SHP77 treated with DMSO at 0.1 percent for 48 hours (cell line): ENCODE measurements at places on chromosomes 3 and 15.

DNA sequence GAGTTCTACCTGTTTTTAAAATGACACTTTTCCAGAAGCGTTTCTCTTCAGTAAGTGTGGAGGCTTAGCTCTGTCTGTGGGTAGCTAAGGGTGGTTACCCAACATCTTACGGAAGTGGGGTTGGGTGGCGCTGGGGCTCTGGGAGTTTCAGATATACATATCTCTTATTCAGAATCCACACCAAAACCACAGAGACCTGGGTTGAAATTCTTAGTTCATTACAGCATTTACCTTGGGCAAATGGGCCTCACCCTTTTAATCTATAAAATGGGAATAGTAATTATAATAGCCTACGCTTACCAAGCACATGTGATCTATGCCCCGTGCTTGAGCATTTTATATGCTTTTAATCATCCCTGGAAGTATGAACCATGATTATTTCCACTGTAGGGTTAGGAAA, 9.4 kb downstream of the PTPRG start:
- DNase-seq, result no peak

DNA sequence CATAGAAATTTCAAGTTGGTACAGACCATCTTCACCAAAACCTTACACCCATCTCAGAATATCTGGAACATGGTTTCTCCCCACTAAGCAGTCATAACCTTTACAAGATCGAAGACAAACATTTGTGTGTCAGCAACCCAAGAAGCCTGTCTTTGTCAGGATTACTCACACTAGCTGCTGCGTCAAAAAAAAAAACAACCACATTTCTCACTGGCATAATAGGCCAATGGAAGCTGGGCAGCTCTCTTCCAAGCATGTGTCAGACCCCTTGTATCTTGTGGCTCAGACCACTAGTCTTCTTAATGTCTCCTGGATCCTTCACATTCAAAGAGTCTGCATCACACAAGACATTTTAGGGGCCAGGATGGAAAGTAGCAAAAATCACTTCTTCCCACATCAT, 266.9 kb upstream of the IGF1R start:
- DNase-seq, result no peak

- no peak for DNase-seq
Measured at GRCh38 chr3:113535898-113536297, 3.5 kb downstream of the SIDT1 start.

- no peak for DNase-seq
Measured at GRCh38 chr15:36175741-36176291, 403.6 kb upstream of the CDIN1 start.

GRCh38 chr3:69510481-69511030, 124.7 kb upstream of the FRMD4B start:
- no peak for DNase-seq

- no peak for DNase-seq
Measured at GRCh38 chr3:152524198-152525140, 255.7 kb downstream of the MBNL1 start.

DNA sequence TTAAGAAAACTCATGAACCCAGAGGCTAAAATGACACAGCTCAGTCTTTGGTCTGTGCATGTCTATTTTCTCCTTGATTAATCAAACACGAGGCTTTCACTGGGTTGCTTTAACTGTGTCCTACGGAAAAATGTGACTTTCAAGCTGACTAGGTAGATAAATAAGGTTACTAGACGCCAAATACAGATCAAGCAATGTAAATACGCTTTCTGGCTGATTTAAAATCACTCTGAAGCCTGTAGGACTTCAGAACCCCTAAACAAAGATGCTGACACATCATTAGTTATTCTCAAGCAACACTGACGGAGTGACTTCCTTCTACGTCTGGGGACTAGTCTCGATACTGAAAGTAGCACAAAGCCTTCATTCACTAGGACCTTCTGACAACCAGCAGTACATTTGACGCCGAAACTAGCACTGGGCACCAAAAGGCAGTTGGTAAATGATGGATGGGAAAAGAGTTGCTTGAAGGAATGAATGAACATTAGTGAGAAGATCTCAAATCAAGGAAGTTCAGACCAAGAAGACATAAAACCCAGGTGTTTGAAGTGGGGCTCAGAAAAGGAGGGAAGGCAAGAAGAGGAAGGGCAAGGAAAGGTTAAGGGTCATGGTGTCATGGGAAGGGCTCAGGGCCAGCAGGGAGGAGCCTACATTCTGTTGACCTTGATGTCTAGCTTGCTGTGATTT, 67.1 kb upstream of the CDV3 start:
- DNase-seq, result no peak

GRCh38 chr3:150327678-150328653, 80.1 kb upstream of the TSC22D2 start:
- DNase-seq, result no peak

GRCh38 chr3:121969631-121970030, 52.4 kb downstream of the ILDR1 start:
- no peak for DNase-seq

DNA sequence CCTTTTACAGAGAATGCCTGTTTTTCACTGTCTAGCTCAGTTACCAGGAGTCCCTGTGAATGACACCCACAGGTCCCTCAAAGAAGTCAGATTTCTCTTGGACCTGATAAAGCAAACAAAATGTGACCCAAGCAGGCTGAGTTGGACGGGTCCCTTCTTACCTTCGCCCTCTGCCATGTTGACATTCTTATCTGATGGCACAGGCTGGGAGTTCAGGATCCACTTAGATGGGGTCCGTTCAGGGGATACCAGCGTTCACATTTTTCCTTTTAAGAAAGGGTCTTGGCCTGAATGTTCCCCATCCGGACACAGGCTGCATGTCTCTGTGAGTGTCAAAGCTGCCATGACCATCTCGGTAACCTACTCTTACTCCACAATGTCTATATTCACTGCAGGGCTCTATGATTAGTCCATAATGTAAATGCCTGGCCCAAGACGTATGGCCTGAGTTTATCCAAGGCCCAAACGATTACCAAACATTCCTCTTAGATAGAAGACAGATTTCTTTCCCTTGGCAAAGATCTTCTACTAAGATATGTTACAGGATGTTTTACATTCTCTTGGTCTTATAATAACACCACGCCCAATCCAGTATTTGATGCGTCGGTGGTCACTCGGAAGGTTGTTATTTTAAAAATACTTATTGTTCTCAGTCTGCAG, 179.1 kb downstream of the THSD4 start:
- DNase-seq, result no peak

DNA sequence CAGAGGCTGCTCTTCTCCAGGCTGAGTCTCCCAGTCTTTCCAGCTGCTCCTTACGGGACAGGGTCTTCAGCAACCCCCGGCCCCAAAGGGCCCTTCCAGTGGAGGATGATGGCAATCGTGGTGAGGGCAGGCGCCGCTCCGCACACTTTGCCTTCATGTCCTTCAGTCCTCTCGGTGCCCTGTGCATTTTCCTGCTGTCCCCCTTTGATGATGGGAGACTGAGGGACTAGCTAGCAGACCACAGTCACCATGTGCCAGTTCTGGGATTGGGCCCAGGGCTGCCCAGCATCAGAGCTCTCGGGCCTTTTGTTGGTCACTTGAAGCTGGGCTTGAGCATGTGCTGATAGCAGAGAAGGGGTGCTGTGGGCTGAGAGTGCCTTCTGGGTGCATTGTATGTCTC, 8.8 kb upstream of the TXNRD3 start:
- no peak for DNase-seq

- no peak for DNase-seq
Measured at GRCh38 chr3:137047240-137047639, 89.5 kb downstream of the IL20RB start.

DNA sequence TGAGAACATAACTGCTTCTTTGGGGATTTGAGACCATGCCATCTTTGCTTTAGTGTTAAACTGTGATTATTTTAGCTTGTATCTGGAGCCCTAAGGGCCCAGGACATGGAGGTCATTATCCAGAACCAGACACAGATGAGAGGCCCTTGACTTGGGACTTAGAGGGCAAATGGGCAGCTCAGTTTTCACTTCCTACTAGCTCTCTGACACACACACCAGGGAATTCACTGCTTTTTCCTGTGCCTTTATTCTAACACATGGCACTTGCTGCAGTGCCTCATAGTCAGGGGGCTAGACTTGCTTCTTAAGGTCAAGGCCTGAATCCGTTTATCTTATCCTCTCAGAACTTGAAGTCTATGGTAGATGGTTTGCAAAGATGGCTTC, 33.3 kb downstream of the AMOTL2 start:
- no peak for DNase-seq

DNA sequence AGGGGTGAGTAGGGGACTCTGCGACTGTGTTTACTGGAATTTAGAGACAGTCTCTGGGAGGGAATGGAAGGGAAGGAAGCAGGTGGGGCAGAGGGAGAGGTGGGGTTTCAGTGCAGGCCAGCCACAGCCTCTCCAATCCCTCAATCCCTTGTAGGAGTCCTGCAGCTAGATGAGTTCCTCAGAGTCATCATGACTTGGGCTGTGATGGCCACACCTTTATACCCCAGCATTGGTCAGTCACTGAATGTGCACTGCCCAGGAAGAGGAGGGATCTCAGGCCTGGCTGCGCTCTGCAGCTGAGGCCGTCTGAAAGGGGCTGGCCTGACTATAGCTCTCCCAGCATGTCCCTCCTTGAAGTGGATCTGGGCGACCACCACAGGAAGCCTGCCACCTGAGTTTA, 67.3 kb upstream of the GLCE start:
- no peak for DNase-seq

GRCh38 chr3:14377838-14378169, 24.6 kb upstream of the SLC6A6 start:
- no peak for DNase-seq
